ENCODE measurements at places on chromosomes 7 and 10.
A peak's percentile ranks its signal among the peaks of the same experiment; 100 is the strongest.

DNA sequence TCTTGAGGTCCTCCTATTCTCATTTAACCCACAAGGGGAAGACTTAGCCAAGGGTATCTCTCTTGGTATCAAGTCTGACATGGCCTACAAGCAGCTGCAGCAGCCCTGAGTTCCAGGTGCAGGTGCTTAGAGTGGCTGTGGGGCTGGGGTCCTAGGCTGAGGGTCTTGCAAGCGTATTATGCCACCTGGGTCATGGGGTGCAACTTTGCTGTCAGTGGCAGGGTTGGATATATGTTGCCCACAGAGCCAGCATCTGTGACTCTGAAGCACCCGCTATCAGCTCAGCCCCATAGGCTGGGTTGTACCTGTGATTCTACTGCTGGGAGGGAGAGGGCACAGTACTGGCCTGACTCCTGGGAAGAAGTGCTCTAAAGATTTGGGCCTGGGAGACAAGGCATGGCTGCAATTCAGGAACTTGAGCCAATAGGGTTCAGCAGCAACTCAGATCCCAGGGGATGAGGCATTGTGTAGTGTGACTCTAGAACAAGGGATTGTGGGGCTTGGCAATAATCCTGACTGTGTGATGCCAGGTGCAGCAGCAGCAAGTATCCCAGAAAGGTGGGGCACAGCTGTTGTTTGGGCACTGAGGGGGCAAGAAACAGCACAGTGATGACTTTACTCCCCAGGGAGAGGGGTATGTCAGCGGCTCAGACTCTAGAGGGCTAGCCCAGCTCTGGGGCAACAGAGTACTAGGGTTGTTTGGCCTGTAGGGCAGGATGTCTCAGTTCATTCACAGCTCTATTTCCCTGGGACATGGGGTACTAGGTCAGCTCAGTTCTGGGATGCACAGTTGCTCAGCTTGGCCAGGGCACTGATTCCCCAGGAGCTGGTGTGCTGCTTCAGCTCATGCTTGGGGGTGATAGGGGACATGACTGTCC is 41.4 kb downstream of the NEURL1 start:
- no peak for DNase-seq

- DNase-seq: no peak
These were observed 186.7 kb upstream of the HGF start for GRCh38 chr7:81956520-81956919.

DNA sequence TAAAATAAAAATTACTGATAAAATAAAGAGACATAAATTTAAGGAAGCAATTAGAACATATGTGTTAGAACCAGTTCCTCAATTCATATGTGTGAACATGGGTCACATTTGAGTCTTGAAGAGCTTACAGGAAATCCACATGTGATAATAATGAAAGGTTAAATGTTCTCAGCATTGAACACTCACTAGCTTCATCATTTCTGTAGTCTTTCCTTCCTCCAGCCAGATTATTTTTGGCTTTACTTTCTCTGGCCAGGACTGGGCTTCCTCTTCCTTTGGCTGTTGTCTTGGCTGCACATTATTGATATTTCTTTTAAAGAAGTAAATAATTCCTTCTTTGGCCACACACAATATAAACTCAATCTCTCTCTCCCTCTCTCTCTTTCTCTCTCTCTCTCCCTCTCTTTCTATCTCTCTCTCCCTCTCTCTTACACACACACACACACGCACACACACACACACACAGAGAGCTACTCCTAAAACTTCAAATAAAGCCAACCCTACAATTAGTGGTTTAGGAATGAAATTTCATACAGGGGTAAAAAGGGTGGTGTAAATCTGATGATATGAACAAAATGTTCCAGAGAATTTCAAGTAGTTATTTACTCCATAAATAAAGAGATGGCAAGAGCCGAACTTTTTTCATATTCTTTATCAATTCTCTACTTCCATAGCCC is 171.2 kb downstream of the REEP3 start:
- no peak for DNase-seq

GRCh38 chr7:18724318-18724717 is 228.8 kb downstream of the HDAC9 start:
- DNase-seq: no peak

- no peak for DNase-seq
These were observed 67.2 kb upstream of the ZPBP start for GRCh38 chr7:50160206-50160605.

GRCh38 chr10:52420656-52421055 is 106.6 kb downstream of the DKK1 start:
- DNase-seq: no peak

DNA sequence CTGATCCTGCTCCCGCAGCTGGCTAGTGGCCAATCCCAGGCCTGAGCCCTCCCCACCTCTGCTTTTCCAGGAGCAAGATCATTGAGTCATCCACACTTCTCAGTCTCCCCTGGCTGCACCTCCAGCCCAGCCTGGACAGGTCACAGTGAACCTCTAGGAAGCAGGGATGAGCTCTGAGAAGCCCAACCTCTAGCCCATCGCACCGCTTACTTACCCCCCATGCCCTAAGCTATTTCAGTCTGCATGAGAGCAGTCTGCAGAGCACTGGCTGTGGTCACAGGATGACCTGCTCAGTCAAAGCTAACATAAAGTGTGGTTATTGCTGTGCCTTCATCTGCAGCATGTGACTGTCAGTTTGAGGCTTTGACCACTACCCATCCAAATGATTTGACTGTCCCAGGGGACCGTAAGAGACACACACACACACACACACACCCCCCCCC is 129.2 kb downstream of the SORBS1 start:
- no peak for DNase-seq

GRCh38 chr7:48365010-48365409 is 193.8 kb downstream of the ABCA13 start:
- no peak for DNase-seq

DNA sequence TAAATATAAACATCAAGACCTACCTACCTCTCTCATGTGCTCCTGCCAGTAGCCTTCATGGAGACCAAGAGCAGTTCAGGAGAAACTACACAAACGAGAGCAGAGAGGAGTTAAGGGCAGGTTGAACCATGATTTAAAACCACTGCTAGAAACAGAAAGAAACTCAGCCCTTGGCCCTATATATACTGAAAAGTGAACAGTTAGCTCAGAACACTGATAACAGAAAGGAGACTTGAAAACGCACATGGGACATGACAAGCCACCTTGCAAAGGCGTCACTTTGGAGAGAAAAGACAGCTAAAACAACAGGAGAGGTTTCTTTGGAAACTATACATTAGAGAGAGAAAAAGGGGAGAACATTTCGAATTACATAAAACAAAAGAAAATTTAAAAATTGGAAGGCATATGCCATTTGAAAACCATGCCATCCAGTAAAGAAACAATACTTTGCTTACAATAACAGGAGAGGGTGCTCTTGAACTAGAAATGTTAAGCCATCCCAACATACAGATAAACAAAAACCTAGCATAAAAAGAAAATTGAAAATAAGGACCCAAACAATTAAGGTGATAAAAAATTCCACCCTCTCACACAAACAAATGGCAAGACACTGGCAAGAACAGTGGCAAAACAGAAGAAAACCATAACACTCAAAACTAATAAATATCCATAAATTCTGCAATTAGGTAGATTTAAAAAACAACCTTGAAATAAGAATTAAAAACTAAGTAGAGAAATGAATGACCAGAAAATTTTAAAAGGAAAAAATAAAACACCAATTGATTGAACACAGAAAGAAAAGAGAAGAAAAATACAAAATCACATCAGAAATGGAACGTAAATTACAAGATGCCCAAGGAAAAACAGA is 232.7 kb downstream of the IMMP2L start:
- DNase-seq: no peak

- peak; percentile 30 for DNase-seq
These were observed 593 bp upstream of the CUX1 start for GRCh38 chr7:101816595-101817470.

GRCh38 chr7:20647908-20648776 is 32.7 kb downstream of the ABCB5 start:
- DNase-seq: no peak

- DNase-seq: no peak
These were observed 304.2 kb downstream of the SDK1 start for GRCh38 chr7:3605222-3605621.

- no peak for DNase-seq
These were observed 10.8 kb upstream of the RNF216 start for GRCh38 chr7:5792268-5792667.

DNA sequence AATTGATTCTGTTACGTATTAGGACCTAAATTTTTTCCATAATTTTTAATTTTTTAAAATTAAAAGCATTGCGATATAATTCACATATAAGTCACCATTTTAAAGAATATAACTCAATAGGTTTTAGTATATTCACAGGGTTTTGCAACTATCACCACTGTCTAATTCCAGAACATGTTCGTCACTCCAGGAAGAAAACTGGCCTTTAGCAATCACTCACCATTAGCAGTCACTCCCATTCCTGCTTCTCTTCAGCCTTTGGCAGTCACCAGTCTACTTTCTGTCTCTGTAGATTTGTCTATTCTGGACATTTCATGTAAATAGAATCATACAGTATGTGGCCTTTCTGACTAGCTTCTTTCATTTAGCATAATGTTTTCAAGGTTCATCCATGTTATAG is 176.5 kb downstream of the EXOC4 start:
- no peak for DNase-seq

- no peak for DNase-seq
These were observed 53.9 kb upstream of the ARL4A start for GRCh38 chr7:12633582-12633981.

GRCh38 chr7:49638166-49638565 is 135.3 kb upstream of the VWC2 start:
- no peak for DNase-seq

DNA sequence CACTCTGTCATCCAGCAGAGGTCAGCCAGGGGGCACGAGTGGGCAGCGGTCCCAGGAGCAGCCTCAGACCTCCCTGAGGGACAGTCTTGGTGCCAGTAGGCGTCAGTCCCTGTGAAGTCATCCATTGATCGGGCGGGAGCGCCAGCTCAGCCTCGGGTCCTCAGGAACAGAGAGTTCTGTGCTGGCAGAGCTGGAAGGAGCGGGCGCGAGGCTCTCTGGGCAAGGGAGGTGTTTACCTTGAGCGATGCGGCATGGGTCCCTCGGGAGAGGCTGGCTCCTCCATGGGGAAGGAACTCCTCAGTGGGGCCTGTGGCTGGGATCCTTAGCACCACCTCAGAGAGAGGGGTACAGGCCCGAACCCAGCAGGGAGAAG is 101.1 kb upstream of the PPIF start:
- DNase-seq: no peak

- DNase-seq: no peak
These were observed 266.1 kb downstream of the SORCS1 start for GRCh38 chr10:106898446-106898845.

DNA sequence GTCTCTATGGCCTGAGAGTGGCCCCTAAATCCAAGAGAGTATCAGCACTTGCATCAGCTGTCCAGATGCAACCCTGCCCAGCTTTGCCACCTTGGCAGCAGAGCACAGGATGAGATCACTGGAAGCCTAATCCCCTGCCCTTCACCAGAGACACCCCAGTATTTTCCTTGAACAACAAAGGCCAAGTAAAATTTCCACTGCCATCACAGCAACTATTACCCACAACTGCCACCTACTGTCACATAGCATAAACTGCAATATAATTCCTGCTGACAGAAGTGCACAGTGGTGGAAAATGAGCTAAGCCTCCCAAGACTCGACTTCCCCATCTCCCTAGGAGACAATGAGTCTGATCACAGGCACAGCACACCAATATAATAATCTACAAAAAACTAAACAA is 462.8 kb upstream of the ZWINT start:
- DNase-seq: no peak

GRCh38 chr7:69681181-69681580 is 82.9 kb downstream of the AUTS2 start:
- no peak for DNase-seq
